ENCODE measurements at places on chromosomes 2 and 18. TPM values are rescaled to one million over a fixed set of nuclear protein-coding genes. Genes with fewer than 3 reads are reported as not detected.
A peak's percentile ranks its signal among the peaks of the same experiment; 100 is the strongest.

- no peak for DNase-seq
Observed at GRCh38 chr2:219291394-219291793, 12.2 kb downstream of the DNAJB2 start.

DNA sequence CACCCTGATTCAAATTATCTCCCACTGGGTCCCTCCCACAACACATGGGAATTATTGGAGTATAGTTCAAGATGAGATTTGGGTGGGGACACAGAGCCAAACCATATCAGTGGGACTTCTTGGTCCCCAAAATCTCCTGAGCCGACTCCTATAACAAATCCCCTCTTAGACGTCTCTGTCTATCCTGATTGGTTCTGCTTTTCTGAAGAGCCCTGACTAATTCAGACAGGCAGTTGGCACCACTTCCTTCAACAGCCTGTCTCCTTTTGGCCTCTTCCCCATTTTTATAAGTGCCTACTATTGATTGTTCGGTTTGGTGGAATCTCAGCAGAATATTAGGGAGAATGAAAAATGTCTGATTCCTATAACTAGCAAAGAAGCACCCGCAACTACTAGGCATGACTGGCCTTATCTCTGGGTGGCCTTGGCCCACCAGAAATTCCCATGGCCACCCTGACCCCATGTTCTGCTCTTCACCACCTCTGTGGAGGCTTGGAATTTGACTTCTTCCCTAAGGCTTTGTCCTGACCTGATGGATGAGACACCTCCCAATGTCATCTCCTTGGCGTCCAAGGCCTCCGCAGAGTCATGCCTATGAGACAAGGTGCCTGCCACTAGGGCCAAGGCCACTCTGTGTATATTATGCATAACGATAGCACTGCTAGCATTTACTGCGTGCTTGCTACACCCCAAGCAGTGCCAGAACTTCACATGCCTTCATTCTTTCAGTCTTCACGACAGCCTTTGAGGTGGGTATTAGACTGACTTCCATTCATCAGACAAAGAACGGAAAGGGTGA lies 218.9 kb upstream of the COPS8 start:
- no peak for DNase-seq

DNA sequence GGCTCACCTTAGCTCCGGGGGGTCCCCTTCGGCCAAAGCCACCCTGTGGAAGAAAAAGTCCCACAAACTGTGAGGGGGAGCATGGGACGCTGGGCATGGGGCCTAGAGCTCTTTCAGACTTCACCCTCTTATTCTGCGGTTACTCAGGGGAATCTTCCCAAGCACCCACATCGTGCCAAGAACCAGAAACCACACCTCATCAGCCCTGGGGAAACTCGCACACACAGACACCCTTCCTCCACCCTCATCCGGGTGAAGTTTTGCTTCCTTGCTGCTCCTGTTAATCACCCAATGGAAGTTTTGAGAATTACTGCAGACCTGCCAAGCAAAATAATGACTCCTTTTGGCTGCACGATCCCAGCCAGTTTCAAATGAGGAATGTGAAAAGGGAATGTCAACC lies 59.1 kb downstream of the COL6A3 start:
- DNase-seq = no peak

- DNase-seq = no peak
Observed at GRCh38 chr2:133240491-133241223, 327.6 kb downstream of the NCKAP5 start.

- DNase-seq = no peak
Observed at GRCh38 chr18:60157810-60158209, 214.8 kb downstream of the MC4R start.

DNA sequence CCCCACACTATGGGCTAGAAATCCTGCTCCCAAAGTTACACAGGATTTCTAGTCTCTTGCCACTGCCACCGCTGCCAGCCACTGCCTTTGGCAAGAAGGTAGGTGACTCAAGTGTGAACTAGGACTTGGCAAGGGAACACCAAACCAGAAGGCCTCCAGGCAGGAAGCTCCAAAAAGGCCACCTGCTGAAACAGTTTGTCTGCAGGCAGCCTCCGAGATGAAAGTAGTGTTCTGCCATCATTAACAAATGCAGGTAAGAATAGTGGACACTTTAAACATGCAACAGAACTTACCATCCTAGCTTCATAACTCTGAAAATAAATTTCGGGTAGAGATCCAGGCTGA lies 3.9 kb downstream of the ANKRD44 start:
- no peak for DNase-seq

DNA sequence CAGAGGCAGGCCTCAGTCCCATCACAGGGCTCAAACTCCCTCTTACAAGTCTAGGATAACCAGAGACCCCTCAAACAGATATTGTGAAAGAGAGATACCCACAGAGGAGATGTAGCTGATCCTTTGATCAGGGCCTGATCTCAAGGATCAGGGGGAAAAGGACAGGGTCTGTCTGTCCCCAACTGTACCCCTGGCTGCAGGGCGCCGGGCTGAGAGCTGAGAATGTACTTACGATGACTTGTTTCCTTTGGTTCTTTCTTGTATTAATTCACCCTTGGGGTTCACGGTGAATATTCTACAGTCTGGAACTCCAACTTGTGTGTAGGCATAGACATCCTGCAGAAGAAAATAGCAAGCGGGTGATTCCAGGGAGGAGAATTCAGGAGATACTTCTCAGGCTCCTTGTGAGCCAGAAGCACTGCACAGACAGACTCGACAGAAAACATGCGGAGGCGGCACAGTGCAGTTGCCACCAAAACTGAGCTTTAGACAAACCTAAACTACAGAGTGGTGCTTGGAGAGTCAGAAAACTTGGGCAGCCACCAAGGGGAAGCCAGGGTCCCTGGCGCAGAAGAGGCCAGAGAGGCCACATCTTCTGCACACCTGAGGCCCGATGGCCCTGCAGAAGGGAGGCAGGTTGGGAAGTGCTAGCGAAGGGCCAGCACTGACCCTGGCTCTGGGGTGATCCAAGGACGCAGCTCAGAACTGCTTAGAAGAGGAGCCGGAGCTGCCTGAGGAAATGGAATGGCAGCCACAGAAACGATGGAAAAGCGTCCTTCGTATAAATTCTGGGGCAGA lies 73.9 kb downstream of the EMILIN2 start:
- DNase-seq = peak; percentile 52

- no peak for DNase-seq
Observed at GRCh38 chr2:57602733-57603132, 443.9 kb upstream of the VRK2 start.

GRCh38 chr2:28565720-28566295 lies 69.9 kb downstream of the PLB1 start:
- DNase-seq = no peak

GRCh38 chr2:198494931-198495330 lies 690.5 kb downstream of the PLCL1 start:
- no peak for DNase-seq

DNA sequence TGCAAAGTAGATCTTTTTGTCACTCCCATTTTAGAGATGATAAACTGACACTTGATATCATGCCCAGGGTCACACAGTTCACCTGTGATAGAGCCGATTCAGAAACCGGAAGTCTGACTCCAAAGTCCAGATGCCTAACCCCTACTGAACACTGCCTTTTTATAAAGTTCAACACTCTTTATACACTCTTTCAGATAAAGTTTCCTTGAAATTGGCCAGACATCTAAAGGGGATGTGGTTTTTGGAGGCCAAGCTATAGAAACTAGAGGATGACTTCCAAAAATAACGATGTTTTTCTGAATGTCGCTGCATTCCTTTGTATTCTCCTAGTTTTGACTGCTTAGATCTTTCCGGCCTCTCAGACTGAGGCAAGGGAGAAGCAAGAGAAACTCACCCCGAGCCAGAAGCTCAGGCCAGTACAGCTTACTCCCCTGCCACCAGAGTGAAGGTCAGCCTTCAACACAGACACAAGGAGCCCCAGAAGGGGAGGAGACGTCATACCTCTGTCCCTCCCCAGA lies 61.8 kb downstream of the NRP2 start:
- no peak for DNase-seq

GRCh38 chr2:128986867-128987268 lies 668.2 kb upstream of the HS6ST1 start:
- DNase-seq = no peak

- no peak for DNase-seq
Observed at GRCh38 chr2:107334306-107334705, 448.3 kb upstream of the ST6GAL2 start.

GRCh38 chr18:32373995-32374394 lies 96.7 kb downstream of the GAREM1 start:
- DNase-seq = peak; percentile 80

GRP gene
- polyA plus RNA-seq = not detected

ANKRD53 gene
- polyA plus RNA-seq = 2.1 TPM

SKA1 gene
- not detected for polyA plus RNA-seq

LAMA1 gene
- polyA plus RNA-seq = 10.7 TPM

PLCL1 gene
- 13.6 TPM for polyA plus RNA-seq

LBH gene
- 27.2 TPM for polyA plus RNA-seq

PRSS56 gene
- polyA plus RNA-seq = not detected

ORC2 gene
- polyA plus RNA-seq = 7.4 TPM

Measured in kidney (tissue), 22 donors.